ENCODE measurements at places on chromosomes 4 and X. TPM values are rescaled to one million over a fixed set of nuclear protein-coding genes. Genes with fewer than 3 reads are reported as not detected.

- no peaks in the 10 kb centered on the region for H3K27me3 ChIP-seq
- no peak overlapping the region for H3K27ac ChIP-seq
- H3K4me1 ChIP-seq = no peaks in the 10 kb centered on the region
- no peaks in the 10 kb centered on the region for H3K36me3 ChIP-seq
- no peak overlapping the region for H3K4me3 ChIP-seq
These were observed 81.6 kb upstream of the ADGRA3 start for GRCh38 chr4:22597471-22597870.

- H3K27me3 ChIP-seq = no peaks in the 10 kb centered on the region
- H3K36me3 ChIP-seq = no peaks in the 10 kb centered on the region
- H3K4me1 ChIP-seq = peaks cover 43% of the 10 kb centered on the region
- no peak for DNase-seq
- peak overlapping the region; percentile 75 for H3K4me3 ChIP-seq
These were observed 50.0 kb downstream of the KDM6A start for GRCh38 chrX:44922980-44923379.

GRCh38 chr4:166662266-166662843 lies 571.9 kb downstream of the SPOCK3 start:
- peaks cover 10% of the 10 kb centered on the region for H3K36me3 ChIP-seq
- no peak for DNase-seq
- no peaks in the 10 kb centered on the region for H3K4me1 ChIP-seq
- H3K27me3 ChIP-seq = no peaks in the 10 kb centered on the region

- no peak for DNase-seq
- no peak overlapping the region for H3K4me3 ChIP-seq
- no peaks in the 10 kb centered on the region for H3K36me3 ChIP-seq
- H3K27me3 ChIP-seq = no peaks in the 10 kb centered on the region
- H3K27ac ChIP-seq = no peak overlapping the region
- H3K4me1 ChIP-seq = no peaks in the 10 kb centered on the region
These were observed 63.0 kb upstream of the AGA start for GRCh38 chr4:177505171-177505615.

- peak within 1 kb of the TSS; percentile 71 for H3K4me3 ChIP-seq
- no peak within 1 kb of the TSS for H3K27ac ChIP-seq
These were observed at the start of gene FAM114A1 for GRCh38 chr4:38867478-38868058. Gene FAM114A1, plus strand, starts transcription at chr4:38867806. Its CDS starts 10,273 bp downstream, at chr4:38878079.

DNA sequence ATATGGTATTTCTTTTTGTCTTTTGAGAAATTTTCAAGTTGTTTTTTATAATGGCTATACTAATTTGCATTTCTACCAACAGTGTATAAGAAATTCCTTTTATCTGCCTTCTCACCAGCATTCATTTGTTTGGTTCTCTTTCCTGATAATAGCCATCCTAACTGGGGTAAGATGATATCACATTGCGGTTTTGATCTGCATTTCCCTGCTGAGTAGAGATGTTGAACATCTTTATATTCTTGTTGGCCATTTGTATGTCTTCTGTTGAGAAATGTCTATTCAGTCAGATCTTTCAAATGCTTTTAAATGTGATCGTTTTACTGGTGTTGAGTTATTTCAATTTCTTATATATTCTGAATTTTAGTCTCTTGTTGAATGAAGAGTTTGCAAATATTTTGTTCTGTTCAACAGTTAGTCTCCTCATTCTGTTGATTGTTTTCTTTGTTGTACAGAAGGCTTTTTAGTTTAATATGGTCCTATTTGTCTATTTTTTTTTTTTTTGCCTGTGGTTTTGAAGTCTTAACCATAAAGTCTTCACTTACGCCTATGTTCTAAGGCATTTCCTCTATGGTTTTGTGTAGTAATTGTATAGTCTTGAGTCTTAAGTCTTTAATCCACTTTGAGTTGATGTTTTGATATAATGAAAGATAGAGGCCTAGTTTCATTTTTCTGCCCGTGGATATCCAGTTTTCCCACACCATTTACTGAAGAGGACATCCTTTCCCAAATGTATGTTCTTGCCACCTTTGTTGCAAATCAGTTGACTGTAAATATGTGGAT lies 1566.9 kb downstream of the STIM2 start:
- no peak overlapping the region for H3K27ac ChIP-seq
- no peaks in the 10 kb centered on the region for H3K27me3 ChIP-seq
- H3K36me3 ChIP-seq = no peaks in the 10 kb centered on the region
- H3K4me3 ChIP-seq = no peak overlapping the region

GRCh38 chrX:132778917-132779316 lies 179.5 kb downstream of the HS6ST2 start:
- H3K36me3 ChIP-seq = peaks cover 5% of the 10 kb centered on the region
- no peak overlapping the region for H3K27ac ChIP-seq
- no peak for DNase-seq
- no peak overlapping the region for H3K4me3 ChIP-seq
- peaks cover 15% of the 10 kb centered on the region for H3K4me1 ChIP-seq

GRCh38 chr4:142262956-142263355 lies 583.1 kb downstream of the INPP4B start:
- DNase-seq = no peak
- H3K4me1 ChIP-seq = no peaks in the 10 kb centered on the region
- H3K27ac ChIP-seq = no peak overlapping the region
- H3K36me3 ChIP-seq = no peaks in the 10 kb centered on the region

DNA sequence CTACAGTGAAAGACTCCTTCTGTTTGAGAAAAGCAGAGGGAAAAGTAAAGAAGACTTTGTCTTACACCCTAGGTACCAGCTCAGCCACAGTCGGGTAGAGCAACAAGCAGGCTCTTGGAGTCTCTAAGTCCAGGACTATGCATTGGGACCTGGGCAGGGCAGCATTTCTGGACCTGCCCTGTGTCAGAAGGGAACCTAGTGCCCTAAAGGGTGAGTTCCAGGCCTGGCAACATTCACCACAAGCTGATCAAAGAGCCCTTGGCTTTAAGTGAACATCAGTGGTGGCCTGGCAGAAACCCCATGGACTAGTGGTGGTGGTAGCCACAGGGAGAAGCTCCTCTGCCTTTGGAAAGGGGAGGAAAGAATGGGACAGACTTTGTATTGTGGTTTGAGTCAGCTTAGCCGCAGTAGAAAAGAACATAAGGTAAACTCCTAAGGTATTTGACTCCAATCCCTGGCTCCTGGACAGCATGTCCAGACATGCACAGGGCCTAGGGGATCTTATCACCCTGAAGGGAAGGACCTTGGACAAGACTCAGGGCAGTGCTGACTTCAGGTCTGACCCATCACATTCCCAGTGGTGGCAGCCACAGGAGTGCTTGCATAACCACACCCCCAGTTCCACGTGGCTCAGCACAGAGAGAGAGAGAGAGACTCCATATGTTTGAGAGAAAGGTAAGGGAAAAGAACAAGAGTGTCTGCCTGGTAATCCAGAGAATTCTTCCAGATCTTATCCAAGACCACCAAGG lies 32.6 kb downstream of the CCDC158 start:
- no peak for DNase-seq
- H3K27ac ChIP-seq = no peak overlapping the region
- no peak overlapping the region for H3K4me3 ChIP-seq
- no peaks in the 10 kb centered on the region for H3K4me1 ChIP-seq

TBX22 gene
- total RNA-seq = not detected

EGFL6 gene
- 3.2 TPM for total RNA-seq

UTP14A gene
- total RNA-seq = 54.8 TPM

GSX2 gene
- not detected for total RNA-seq

CBR4 gene
- total RNA-seq = 9.2 TPM

AWAT2 gene
- total RNA-seq = not detected

KCTD8 gene
- total RNA-seq = not detected
